ENCODE measurements at places on chromosomes 3 and 15.

DNA sequence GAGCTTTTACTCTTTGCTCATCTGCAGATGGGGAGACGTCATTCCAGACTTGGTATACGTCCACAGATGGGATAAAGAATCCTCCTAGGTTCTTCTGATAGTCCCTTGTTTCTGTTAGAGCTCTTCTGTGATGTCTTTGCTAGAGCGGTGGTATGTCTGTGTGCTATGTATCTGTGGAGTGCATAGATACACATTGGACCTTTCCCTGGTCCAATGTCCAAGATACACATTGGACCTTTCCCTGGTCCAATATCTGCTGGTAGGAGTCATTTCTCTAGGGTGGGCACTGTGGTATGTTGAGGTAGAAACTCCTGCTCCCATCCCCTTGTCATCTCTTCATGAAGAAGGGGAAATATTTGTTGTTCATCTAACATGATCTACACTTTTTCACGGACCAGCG lies 47.5 kb upstream of the LPP start:
- no peak for DNase-seq

DNA sequence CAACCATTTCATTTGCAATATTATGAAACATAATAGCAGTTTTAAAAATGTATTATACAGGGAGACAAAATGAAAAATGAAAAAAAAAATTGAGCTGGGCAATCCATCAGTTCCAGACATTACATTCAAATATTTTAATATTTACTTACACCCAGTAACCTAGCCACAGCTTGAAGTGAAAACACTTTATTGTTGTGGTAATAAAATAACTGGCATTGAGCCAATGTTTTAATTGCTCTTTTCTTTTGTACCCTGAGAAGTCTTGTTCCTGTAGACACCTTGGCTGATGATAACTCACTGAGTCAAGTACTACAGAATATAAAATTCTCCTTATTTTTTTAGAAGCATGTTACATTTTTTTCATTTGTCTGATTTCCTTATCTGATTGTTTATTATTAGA lies 180.6 kb downstream of the ROBO1 start:
- DNase-seq: no peak

DNA sequence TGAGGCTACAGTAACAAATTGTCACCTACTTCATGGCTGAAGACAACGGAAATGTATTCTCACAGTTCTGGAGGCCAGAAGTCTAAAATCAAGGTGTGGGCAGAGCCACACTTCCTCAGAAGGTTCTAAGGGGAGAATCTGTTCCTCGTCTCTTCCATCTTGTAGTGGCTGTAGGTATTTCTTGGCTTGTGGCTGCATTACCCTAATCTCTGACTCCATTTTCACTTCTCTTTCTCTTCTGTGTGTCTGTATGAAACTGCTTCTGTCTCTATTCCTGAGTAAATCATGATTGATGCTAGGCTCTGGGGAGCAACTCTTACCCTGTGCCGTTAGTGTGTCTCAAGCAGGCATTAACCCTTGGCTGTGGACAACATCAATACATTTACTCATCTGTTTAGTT lies 164.7 kb downstream of the SQOR start:
- no peak for DNase-seq

GRCh38 chr3:128395500-128396162 lies 71.1 kb downstream of the DNAJB8 start:
- DNase-seq: peak; percentile 43

DNA sequence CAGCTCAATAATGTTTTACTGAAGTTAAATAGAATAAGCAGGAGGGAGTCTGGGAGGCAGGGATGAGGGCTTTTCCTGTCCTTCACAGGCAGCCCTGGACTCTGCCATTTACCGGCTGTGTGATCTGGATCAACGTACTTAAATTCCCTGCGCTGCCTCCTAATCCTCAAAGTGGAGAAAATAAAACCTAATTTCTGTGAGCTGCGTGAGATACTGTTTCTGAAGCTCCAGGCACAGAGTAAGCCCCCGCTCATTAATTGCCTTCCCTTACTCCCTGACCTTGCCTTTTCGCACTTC lies 278 bp upstream of the PDIA5 start:
- no peak for DNase-seq

DNA sequence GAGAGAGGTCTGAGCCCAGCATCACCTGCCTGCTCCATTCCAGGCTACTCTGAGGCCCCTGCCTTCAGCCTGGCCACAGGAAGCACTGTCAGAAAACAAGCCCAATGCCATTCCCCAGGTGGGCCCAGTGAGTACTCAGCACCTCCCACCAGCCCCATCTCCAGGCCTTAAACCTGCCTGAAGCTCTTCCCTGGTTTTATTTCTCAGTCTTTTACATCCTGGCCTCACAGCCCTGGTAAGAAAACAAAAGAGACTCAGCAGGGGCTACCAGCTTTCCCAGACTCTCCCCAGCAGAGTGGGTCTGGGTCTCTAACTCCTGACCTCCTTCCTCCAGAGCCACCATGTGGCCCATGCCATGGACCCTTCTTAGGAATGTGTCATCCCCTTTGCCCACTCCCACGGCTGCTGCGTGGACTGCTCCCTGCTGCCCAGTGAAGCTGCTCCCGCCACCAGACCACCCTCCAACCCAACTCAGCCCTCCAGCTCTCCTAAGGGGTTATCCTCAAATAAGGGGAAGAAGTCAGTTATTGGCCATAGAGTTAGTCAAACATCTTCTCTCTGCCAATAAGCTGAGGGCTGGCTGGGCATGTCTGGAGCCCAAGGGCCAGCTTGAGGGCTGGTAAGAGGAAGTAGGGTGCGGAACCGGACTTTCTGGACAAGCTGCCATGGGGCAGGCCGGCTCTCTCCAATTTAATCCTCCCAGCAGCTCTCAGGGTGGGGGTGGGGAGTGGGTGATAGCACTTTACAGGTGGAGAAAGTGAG lies 116.7 kb upstream of the LINGO1 start:
- DNase-seq: no peak

- DNase-seq: no peak
Measured at GRCh38 chr3:143812481-143812880, 35.8 kb downstream of the SLC9A9 start.

DNA sequence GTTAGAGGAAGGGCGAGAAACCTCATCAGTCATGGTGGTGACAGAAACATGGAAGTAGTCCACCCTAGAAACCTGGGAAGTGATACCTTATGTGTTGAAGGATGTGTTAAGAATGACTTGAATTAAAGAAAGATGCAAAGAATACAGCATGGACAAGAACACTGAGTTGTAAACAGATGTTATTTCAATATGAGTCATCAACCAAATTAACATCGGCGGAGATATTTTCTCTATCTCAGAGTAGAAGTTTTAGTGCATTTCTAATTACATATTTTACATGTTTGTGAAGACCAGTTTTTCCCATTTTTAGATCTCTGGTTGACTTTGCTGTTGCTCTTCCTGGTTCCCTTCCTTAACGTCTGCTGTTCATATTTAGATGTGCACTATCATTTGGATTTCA lies 268.8 kb upstream of the TBL1XR1 start:
- DNase-seq: no peak

DNA sequence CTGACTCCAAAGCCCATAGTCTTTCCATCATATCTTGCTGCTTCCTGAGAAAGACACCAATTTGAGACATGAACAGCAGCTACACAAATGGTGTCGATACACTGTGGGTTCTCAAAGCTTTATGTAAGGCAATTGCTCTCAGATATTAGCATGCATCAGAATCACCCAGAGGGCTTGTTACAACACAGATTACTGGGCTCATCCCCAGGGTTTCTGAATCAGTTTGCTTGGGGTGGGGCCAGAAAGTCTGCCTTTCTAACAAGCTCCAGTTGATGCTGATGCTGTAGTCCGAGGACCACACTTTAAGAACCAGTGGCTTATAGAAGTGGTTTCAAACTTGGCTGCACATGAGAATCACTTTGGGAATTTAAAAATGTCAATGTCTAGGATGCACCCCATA lies 86.5 kb downstream of the SEMA6D start:
- no peak for DNase-seq

DNA sequence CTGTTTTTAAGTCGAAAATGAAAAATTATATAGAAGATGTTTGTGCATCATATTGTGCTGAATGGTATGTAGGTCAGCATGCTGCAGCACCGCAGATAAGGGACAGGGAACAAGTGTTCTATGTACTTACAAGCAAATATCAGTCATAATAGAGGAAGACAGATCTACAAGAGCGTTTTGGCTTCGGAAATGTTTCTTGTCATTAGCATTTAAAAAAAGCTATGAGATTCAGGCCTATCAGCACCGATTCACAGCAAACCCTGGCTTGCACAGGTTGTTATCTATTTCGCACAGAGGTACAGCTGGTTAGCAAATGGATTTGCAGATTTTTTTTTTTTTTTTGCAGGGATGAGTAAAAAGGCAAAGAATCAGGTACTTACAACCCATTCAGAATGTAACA lies 204.2 kb upstream of the TBC1D5 start:
- no peak for DNase-seq

- no peak for DNase-seq
Measured at GRCh38 chr3:171122240-171122639, 95.7 kb upstream of the SLC2A2 start.

DNA sequence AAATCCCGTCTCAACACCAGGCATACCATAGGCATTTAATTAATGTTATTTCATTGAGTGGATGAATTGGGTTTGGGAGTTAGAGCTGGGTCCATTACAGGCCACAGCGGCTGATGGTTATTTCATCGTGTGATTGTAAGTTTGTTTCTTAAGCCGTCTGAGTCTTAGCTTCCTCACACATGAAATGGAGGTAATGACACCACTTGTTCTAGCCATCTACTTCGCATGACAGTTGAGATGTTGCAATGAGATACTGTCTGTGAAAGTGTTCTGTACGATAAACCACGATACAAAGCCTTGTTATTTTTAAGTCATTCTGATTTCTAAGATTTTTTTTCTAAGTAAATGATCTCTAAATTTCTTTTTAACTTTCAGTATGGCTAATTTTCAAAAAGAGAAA lies 8.6 kb upstream of the TP63 start:
- no peak for DNase-seq

DNA sequence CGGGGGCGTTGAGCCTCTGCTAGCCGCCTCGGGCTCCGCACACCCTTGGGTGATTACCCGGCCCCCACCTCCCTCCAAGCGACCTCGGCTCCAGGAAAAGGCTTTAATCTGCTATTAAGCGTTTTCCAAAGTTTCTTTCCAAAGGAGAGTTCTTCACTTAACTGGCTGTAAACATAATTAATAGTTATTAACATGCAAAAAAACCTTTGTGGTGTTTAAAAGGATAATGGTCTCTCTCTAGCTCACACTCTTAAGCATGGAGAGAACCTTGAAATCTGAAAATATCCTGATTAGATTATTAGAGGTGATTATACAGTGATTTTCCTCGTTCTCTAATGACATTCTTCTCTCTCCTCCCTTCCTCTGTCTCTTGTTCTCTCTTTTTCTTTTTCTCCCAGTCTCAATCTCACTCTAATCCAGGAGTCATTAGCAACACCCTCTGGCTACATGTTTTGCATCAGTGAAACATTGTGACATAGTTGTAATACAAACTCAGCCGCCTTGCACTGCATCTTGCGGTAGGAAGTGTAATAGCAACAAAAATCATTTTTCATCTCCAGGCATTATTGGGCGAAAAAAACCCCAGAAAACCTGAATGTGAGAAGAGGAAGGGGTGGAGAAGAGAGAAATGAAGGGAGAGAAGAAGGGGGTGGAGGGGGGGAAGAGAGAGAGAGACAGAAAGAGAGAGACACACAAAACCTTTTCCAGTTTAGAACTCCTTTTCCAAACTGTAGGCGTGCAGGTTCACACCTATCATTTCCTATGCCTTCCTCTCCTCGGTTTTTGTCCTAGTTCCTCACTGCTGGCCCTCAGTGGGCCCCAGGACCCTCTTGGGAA lies 24.4 kb downstream of the NR2F2 start:
- DNase-seq: no peak

DNA sequence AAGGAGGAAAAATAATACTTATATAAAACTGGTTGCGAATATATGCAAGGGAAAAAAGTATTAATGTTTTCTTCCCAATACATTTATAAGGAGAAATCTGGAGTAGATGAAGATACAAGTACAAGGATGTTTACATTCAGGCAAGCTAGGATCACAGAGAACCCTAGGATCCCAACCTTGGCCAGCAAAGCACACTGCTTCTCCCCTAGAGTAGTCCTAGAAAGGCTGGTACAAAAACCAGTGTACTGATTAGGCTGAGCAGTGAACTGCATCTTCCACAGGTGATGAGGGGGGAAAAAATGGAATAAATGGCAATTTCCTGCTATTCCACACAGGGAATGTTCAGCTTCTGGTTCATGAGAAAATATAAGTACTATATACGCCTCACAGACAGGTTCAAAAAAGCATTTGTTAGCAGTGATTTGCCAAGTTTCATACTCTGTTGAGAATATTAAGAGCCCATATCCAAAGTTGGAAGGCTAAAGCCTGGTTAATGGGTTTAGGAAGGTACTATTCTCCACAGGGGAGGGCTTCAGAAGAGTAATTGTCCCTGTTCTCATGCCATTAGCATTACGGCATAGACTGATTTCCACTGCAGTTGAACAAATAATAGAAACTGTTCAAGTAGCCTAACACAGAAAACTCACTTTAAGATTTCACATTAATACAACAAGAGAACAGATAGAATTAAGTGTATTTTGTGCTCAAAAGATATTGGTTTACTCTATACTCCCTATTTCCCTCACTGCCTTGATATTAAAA lies 10.4 kb upstream of the NMB start:
- no peak for DNase-seq

GRCh38 chr15:101394654-101395053 lies 94.9 kb downstream of the PCSK6 start:
- no peak for DNase-seq

GRCh38 chr3:100209948-100210771 lies 50.6 kb upstream of the TBC1D23 start:
- no peak for DNase-seq

- no peak for DNase-seq
Measured at GRCh38 chr3:182201456-182202168, 489.9 kb downstream of the SOX2 start.

- no peak for DNase-seq
Measured at GRCh38 chr3:19202303-19202702, 54.0 kb downstream of the KCNH8 start.

Data from tibial nerve (tissue), 4 donors.